ENCODE measurements at places on chromosomes 12 and 14.

DNA sequence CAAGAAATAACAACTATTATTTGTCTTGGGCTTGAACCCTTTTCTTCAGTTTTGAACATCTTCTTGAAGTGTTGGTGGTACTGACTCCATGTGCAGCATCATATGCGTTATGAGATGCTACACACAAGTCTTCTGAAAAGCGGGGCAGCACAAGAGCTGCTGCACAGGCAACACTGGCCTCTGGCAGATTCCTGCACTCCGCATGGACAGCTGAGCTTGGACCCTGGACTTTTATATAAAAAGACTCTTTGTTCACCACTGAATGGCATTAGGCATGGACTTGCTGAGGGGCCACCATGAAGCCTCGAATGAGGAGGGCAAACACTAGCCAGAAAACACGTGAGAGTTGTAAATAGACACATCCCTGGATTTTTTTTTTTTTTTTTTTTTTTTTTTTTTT, 210.8 kb upstream of the NPAS3 start:
- DNase-seq = no peak

DNA sequence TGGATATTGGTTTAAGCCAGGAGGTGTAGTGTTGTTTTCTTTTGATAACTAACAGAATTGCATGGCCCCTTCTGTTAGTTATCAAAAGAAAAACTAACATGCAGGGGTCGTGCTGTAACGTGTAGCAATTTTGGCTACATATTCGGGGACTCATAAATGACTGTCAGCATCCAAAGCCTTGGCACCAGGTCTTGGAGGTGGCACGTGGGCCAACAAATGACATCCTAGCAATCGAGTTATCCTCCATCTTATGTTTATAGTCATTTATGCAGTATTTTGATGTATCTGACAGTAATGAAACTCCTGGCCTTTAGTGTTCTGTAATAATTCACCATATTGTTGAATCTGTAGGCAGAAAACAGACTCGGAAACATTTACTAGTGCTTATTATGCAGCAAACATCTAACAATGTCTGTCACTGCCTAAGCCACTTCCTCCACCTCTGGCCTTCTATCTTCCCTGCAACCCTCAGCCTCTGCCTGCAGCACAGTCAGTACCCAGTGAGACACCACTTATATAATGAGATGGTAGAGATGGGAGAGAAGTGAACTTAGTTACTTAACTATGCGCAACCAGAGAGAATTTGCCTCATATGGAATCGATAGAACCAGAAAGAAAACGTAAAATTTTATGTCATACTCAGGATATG, 184.6 kb downstream of the AEBP2 start:
- DNase-seq = no peak

DNA sequence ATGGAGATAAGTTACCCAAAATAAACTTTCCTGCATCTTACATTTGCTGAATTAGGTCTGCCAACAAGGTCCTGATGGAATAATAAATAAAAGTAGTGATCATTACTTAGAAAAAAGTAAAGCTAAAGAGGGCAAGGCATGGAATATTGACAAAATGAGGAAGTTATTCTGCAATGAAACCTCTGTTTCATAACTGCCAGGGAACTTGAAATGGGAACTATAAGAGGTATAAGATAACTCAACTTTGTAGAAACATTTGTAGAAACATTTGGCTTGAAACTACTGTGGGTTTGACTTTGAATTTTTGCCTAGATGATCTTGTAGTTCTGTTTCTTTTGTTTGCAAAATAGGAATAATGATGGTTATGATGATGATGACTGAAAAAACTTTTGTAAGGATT, 18.7 kb upstream of the YBX3 start:
- no peak for DNase-seq

- peak; percentile 66 for DNase-seq
Measured at GRCh38 chr14:50542941-50543418, 10.6 kb upstream of the MAP4K5 start.

GRCh38 chr12:110916295-110916875, 4.0 kb downstream of the MYL2 start:
- no peak for DNase-seq

GRCh38 chr14:82889701-82890100, 1356.0 kb upstream of the SEL1L start:
- DNase-seq = no peak

DNA sequence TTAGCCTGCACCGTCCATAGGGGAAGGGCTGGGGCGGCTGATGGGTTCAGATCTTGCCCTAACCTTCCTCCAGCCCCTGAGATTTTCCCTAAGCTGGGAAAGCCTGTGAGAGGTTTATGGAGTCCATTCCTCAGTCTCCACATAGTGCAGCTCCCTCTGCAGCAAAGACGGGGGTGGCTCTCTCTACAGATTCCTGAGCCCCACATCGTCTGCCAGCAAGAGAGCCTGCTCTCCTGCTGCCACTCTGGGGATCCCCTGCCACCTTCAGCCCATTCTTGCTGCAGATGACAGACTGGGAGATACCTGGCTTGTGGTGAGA, 3.1 kb downstream of the SMIM41 start:
- no peak for DNase-seq

DNA sequence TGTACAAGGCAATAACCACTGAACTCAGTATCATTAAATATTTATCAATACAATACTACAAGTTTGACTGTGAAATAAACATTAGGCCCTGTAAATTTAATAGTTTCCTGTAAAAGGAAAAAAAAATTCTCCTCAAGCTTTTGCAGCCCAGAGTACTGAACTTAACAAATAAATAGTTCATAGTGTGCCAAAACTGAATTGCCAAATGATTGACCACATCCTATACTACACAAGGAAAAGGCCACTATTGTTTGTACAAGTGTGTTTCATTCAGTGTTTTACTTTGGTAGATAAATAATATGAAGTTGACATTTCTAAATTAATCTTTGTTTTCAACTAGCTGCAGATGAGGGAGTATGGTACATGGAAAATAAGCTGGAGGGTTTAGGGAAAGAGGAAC, 379.6 kb downstream of the FLRT2 start:
- no peak for DNase-seq

DNA sequence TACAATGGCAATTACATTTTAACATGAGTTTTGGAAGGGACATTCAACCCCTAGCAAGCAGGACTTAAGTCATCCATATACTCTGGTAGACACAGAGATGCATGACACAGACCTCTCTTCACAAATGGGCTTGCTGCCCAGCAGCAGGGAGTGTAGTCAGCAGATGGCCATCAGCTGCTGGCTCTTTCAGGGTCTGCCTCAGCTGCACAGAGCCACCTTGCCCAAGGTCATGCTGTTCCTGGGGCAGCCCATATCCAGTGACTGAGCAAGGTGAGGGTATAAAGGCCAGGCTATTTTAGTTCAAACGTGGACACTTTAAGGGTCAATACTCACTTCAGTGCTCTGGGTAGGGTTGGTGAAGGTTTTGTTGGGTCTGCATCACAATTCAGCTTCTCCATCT, 58.3 kb upstream of the JDP2 start:
- DNase-seq = no peak

GRCh38 chr12:6374028-6374785, 1.2 kb downstream of the SCNN1A start:
- DNase-seq = no peak

- no peak for DNase-seq
Measured at GRCh38 chr12:67690656-67691055, 42.1 kb downstream of the DYRK2 start.

- no peak for DNase-seq
Measured at GRCh38 chr12:79367032-79367589, 323.7 kb downstream of the PAWR start.

DNA sequence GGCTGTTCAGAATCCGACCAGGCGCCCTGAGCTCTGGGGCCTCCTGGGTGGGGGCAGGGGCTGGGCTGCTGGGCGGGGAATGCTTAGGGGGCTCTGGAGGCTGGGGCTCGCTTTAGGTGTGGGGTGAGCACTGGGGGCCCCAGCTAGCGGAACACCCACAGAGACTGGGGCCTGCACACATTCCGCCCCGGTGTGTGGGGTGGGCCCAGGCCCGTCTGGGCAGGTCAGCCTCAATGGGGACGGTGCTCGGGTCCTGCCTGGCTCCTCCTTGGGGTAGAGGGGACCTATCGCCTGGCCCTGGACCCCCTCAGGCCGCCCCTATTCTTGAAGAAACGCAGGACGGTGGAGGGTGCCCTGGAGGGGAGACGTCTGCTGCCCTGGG, 364.8 kb downstream of the TMEM121 start:
- no peak for DNase-seq

- no peak for DNase-seq
Measured at GRCh38 chr14:96176275-96176674, 28.4 kb upstream of the BDKRB2 start.

DNA sequence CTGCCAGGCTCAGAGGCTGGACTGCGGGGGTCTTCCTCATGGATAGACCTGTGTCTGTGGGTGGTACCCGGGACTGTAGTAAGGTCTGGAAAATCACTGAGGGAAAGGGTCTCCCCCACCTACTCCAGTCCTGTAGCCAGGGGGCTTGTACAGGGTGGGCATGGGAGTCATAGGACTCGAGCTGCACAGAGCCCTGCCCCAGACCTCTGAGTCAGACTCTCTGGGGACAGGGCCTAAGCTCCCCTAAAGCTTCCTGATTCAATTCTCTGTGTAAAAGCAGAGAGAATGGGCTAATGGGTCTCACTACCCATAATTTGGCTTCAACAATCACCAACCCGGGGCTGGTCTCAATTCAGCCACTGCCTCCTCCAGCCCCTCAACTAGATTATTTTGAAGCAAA, 27.0 kb downstream of the LRTM2 start:
- DNase-seq = no peak

- no peak for DNase-seq
Measured at GRCh38 chr12:110853836-110854235, 7.0 kb downstream of the CCDC63 start.

DNA sequence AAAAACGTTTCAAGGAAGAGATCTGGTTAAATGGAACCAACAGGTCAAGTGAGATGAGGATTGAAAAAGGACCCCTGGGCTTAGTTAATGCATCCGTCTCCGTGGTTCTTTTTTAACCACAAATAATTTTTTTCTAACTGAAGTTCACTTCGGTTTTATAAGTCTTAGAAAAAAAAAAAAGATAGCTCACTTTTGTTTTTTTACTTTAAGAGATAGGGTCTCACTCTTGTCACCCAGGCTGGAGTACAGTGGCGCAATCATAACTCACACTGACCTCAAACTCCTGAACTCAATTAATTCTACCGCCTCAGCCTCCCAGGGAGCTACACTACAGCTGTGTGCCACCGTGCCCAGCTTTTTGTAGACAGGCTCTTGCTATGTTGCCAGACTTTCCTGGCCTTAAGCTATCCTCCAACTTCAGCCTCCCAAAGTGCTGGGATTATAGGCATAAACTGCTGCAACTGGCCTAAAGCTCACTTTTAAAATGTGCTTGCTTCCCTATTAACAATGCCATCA, 11.8 kb downstream of the HNRNPC start:
- DNase-seq = no peak

DNA sequence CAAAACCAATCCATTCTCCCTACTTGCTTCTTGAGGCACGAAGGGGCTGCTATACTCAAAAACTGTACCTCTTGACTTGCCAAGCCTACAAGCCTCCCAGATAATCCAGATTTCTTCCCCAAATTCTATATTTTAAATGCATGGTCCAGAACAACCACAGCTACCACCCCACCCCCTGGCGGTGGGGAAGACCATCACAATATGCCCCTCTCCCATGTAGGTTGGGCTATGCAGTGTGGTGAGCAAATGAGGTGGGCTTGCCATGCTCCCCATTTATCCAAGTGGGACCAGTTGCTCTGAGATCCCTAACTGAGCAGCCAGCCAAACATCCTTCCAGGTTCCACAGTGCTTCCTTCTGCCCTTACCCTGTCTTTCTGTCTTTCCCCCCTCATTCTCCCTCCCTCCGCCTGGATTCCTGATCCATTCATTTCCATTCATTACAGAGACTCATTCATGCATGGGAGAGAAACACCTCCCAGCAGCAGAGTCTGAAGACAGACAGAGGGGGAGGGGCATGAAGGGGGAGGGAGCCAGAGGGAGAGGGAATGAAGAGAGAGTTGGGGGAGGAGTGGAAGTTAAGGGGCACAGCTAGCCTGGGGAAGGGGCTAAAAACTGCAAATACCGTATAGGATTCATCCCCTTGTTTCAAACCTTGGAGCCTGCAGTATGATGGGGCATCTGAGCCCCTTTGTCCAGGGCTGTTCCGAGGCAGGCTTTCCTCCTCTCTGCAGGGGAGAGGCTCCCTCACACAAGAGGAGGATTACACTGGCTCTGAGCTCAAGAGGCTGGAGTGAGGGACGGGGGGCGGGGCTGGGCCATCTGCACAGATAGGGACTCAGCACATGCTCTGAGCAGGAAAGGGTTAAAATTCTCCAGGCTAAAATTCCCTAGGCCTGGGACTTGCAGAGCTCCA, 4.4 kb downstream of the ZNF219 start:
- no peak for DNase-seq

DNA sequence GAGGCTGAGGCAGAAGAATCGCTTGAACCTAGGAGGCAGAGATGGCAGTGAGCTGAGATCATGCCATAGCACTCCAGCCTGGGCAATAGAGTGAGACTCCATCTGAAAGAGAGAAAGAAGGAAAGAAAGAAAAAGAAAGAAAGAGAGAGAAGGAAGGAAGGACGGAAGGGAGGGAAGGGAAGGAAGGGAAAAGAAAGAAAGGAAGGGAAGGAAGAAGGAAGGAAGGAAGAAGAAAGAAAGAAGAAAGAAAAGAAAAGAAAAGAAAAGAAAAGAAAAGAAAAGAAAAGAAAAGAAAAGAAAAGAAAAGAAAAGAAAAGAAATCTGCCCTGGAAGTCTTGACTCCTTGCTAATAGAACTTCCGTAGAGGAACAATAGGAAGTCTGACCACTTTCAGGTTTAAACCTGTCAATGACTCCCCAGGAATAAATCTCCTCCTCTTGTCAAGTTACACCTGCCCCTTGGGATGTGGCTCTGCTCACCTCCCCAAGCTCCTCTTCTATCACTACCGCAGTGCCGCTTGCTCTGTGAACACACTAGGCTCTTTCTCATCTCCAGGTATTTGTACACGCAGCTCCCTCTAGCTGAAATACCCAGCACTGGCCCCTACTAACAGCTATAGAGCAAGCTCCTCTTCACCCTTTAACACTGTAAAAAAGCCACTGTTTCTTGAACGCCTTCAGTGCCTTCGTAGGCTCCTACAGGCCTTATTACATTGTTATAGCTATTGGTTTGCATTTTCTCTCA, 773.1 kb upstream of the TBX3 start:
- DNase-seq = no peak

GRCh38 chr12:105547786-105548185, 217.3 kb downstream of the C12orf75 start:
- DNase-seq = no peak

DNA sequence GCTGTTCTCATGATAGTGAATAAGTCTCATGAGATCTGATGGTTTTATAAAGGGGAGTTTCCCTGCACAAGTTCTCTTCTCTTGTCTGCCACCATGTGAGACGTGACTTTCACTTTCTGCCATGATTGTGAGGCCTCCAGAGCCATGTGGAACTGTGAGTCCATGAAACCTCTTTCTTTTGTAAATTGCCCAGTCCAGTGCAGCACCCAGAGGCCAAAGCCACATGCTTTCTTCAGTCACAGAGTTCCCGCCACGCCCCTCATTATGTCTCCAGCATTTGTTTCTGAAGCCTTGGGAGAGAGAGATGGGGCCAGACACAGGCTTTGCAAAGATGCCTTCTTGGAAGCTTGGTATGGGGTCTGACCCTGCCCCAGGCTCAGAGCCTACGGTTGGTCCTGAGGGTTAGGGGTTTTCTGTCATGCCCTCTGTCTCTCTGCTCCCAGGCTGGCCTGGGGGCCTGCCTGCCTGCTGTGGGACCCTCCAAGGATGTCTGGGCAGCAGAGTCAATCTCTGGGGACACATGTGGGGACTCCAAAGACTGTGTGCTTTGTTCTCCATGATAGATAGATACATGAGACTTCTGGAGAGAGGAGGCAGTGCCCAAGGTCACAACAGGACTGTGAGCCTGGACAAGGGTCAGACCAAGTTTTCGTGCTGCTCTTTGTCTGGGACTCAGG, 114.1 kb upstream of the PRMT8 start:
- DNase-seq = no peak

- no peak for DNase-seq
Measured at GRCh38 chr14:66652525-66653106, 144.7 kb downstream of the GPHN start.

Measured in GM20000 (cell line).